GM23248 (cell line): ENCODE measurements at places on chromosomes 7 and 10. TPM values are rescaled to one million over a fixed set of nuclear protein-coding genes. Genes with fewer than 3 reads are reported as not detected.

The ATOH7 gene
- not detected in 2 replicates for total RNA-seq

The GIMAP6 gene
- total RNA-seq, result not detected in 2 replicates

DNA sequence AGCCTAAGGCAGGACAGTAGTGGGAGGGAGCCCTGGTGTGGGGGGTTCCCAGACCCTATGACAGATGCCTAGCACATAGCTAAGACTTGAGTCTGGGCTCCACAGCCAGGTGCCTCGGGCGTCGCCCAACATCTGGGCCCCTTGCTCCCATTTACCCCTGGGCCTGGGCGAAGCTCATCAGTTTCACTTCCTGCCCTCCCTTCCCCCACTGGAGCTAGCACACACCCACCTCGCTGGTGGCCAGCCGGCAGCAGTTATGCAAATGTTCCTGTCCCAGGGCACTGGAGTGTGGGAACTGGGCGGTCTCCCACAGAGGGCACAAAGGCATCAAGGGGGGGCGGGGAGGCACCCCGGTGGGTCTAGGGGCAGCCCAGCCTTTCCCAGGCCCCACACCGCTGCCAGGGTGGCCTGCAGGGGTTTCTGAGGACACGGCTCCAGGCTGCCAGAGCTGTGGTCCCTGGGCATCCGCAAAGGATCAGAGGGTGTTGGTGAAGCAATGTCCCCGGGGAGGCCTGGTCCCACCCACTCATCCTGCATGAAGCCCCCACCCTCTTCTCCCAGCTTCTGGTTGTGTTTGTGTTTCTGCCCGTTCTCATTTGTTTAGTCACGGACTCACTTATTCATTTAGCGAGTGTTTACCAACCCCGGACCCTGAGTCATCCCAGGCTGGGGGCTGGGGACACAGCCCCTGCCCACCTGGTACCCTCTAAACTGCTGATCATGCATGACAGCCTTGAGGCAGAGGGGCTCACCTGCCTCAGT lies 20.4 kb downstream of the SH2B2 start:
- DNase-seq, result peak; percentile 30

GRCh38 chr10:96656198-96656577 lies 64.1 kb downstream of the PIK3AP1 start:
- no peak for DNase-seq

DNA sequence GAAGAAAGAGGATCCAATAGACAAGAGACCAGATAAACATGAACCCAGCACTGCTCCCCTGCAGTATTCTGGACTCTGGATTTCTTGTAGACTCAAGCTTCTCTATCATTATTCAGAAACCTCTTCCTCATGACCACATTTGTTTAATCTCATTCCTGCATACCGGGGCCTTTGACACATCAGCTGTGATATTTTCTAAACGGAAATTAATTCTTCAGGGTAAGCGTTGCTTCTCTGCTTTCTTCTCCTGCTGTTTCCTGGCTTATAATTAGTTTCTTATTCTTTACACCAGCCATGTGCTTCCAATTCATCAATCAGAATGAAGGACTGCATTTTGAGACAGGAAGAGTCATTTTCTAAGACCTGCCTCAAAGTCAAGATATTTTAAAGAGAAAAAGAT lies 54.2 kb upstream of the TARP start:
- peak; percentile 35 for DNase-seq
